ENCODE measurements at places on chromosomes 16 and 17.

GRCh38 chr16:87954361-87954760, 3.1 kb downstream of the BANP start:
- DNase-seq = no peak

GRCh38 chr16:72241930-72242329, 70.0 kb upstream of the PMFBP1 start:
- peak; percentile 54 for DNase-seq

DNA sequence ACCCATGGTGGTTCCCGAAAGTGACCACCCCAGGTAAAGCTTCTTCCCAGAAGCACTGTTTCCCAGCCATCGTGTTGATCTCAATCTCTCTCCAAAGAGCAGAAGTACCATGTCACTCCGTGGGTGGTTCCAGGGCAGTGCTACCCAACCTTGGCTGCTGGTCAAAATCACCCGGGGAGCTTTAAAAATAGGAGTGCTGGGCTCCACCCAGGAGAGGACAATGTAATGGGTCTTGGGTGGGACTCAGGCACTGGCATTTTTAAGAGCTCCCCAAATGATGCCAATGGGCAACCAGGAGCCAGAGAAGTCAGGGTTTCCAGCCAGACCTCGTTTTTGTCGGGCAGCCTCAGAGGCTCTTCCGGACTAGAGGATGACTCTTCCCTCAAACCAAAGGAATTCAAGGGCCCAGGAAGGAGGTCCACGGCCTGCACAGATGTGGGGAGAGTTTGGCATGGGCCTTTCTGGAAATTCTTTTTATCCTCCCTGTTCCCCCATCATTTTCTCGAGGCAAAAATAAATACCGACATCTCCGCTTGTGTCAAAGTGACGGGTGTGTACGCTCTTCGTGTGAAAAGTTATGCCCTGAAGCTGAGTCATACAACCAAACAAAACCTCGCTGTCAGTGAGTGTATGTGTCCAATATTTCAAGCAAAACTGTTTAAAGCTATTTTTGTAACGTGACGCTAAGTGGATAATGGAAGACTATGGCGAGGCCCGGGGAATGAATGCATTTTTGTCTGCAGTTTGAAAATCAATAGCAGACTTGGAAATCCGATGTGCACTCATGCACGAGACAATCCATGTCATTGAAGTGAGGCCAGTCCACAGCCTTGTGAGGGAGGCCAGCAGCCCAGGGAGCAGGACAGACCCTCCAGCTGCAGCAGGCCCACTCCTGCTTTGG, 364.1 kb downstream of the FOXL1 start:
- DNase-seq = peak; percentile 94

DNA sequence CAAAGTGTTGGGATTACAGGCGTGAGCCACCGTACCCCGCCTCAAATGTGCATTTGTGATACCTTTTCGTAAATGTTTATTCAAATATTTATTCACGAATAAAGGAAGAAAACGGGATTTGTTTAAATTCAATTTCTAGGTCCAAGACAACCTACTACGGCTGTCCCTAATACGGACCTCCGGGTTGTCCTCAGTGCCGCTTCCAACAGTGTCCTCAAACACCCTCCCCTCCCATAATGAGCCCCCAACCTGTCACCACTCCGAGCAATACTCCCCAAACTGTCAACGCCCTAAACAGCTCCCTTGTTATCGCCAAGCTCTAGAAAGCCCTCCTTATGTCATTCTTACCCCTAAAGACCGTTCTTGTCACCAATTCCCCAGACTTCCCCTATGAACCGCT, 539 bp upstream of the GABARAPL2 start:
- no peak for DNase-seq

DNA sequence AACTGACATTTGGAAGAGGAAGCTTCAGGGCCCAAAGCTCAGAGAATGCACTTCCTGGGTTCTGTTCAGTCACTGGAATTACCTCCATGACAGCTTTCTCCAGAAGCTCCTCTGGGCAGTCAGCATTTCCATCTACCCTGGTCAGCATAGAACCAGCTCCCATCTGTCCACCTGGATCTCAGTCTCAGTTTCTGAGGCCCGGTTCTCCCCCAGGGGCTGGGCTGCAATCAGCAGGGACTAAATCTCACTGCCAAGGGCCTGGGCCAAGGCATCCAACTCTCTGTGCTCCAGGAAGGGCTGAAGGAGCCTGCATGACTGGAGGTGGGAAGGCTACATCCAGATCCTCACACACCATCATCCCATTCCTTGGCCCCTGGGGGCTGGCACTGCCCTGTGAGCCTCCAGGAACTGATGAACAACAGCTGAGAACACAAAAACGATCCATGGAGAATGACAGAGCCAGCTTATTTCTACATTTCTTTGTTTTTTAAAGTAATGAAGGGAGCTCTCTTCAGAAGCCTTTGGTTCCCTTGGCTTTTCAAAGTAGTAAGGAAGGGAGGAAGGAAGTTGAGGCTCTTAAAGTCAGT, 66.3 kb upstream of the MRTFB start:
- DNase-seq = no peak

GRCh38 chr16:81715358-81716196, 63.5 kb upstream of the PLCG2 start:
- DNase-seq = no peak

GRCh38 chr16:26214581-26215174, 522.9 kb downstream of the HS3ST4 start:
- no peak for DNase-seq

DNA sequence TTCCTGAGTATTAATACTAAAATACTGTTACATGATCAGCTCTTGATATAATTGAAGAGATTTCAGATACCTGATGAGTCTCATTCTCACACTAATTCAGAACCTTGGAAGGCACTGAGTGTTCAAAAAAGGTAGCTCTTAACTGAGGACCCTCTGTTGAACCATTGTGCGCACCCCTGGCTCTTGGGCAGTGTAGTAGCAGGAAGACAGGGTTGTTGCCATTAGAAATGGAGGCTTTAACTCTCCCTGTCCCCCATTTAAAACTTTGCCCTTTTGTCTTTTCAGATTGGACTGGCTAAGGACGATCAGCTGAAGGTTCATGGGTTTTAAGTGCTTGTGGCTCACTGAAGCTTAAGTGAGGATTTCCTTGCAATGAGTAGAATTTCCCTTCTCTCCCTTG, 1.8 kb downstream of the EIF1 start:
- no peak for DNase-seq

DNA sequence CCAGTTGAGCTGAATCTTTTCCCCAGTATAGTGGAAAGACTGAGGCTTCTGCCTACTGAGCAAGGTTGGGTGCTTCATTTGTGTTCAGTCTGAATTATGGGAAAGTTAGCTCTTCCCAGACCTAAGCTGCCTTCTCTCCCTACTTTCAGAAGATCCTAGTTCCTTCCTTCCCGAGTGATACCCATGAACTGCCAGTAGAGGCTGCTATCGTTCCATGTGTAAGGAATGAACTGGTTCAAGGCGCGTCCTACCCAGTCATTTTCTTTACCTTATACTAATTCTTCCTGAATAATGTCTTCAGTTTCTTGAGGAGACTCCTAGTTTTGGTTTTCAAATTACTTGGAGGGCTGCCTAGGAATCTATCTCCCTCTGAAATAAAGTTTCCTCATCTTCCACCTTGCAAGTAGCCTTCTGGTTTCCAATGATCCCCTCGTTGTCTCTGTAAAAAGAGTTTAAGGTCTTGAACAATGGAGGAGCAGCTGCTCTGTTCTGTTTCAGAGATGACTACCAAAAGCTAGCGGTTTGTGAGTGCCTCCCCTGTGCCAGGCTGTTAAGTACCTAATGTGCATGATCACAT, 934 bp upstream of the AOC2 start:
- peak; percentile 73 for DNase-seq

DNA sequence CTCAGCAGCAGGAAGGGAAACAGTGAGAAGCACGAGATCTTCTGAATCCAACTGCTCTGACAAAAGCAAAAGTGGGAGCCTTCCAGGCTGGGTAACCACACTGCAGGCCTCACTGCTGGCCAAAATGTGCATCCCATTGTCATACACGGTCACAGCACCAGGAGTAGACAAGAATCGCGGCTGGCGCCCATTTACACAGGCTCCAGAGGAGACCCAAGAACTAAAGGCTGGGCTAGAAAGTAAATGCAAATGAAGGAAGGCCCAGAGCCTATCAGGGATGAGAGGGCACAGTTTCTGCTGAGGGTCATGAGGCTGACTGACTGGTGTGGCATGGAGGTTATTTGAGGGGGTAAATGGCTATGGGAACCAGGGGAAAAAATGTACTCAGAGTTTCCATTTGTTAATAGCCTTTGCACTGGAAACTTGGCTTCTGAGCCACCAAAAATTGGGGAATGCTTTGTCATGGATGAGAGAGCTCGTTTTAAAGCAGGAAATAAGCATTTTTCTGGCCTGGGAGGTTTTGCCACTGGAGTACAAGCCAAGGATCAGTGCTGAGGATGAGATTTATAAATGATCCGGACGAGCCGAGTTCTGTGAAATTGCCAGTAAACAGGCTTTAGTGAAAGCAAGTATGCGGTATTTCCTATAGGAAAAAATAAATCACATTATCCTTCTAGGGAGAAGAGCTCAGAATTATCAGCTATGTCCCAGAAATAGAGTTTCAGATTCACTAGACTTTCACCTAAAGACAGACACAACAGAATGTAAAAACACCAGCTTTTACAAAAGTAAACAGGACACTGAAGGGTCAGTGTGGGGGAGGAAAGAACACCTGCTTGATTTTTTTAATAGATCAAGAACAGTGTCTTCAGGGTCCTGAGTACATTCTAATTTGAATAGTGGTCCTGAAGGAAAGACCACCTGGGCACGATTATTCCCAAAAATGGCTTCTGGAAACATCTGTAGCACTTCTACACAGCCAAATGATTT, 66.9 kb upstream of the GSG1L start:
- peak; percentile 59 for DNase-seq

- DNase-seq = peak; percentile 42
Measured at GRCh38 chr17:7915179-7915610, 894 bp downstream of the RNF227 start.

DNA sequence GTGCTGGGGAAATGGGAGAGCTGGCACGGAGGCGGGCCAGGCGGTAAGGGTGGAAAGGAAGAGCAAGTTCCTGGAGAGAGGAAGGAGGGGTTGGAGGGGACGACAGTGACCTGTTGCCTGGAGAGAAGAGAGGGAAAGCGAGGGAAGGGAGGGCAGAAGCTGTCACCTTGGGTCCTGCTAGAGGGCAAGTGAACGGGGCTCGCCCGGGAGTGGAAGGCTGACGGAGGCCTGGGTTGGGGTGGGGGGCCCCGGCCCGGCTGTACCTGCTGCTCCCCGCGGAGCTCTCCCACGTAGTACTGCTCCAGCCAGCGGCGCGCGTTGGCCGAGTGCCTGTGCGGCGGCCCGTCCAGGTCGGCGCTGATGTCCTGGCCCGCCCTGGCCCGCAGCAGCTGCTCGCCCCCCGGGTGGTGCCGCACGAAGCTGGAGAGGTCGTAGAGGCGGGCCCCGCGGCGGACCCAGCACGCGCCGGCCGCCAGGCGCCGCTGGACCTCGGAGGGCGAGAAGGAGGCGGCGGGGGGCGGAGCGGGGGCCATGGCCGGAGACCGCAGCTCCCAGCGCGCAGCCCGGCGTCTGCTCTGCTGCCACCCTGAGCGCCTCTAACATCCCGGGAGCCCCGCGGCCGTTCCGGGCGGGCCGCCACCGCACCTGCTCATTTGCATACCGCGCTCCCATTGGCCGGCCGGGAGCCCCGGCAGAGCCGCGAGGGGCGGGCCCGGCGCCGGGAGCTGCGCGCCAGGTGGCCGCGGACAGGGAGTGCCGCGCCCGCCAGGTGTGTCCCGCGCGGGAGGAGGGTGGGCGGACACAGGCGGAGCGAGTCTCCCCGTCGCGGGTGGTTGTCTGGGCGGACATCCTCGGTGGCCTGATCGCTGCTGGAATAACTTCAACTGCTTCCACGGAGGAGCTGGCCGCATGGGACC, at the start of gene FA2H:
Gene FA2H (minus strand): TSS at position 598 of the 917 bp plus-strand sequence. CDS start 65 bp downstream, at position 533.
- DNase-seq = no peak

- no peak for DNase-seq
Measured at GRCh38 chr17:31200287-31200686, 96.8 kb downstream of the OMG start.

GRCh38 chr17:51456942-51457341, 196.6 kb downstream of the UTP18 start:
- no peak for DNase-seq

DNA sequence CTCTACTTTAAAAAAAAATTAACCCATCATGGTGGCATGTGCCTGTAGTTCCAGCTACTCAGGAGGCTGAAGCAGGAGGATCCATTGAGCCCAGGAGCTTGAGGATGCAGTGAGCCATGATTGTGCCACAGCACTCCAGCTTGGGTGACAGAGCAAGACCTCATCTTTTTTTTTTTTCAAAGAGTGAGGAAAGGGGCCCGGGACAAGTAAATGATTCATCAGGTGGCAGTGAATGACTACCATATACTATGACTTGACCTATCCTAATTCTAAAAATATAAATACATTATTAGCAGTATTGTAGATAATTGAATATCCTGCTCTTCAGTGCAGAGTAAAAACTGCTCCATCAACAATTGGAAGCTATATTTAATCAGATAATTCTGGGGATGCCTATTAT, 55.3 kb downstream of the CLUH start:
- no peak for DNase-seq

GRCh38 chr16:24124291-24124690, 131.8 kb upstream of the CACNG3 start:
- DNase-seq = no peak

GRCh38 chr16:85528528-85529387, 84.4 kb upstream of the GSE1 start:
- no peak for DNase-seq

GRCh38 chr17:4658478-4659305, 17.2 kb upstream of the ALOX15 start:
- DNase-seq = no peak

DNA sequence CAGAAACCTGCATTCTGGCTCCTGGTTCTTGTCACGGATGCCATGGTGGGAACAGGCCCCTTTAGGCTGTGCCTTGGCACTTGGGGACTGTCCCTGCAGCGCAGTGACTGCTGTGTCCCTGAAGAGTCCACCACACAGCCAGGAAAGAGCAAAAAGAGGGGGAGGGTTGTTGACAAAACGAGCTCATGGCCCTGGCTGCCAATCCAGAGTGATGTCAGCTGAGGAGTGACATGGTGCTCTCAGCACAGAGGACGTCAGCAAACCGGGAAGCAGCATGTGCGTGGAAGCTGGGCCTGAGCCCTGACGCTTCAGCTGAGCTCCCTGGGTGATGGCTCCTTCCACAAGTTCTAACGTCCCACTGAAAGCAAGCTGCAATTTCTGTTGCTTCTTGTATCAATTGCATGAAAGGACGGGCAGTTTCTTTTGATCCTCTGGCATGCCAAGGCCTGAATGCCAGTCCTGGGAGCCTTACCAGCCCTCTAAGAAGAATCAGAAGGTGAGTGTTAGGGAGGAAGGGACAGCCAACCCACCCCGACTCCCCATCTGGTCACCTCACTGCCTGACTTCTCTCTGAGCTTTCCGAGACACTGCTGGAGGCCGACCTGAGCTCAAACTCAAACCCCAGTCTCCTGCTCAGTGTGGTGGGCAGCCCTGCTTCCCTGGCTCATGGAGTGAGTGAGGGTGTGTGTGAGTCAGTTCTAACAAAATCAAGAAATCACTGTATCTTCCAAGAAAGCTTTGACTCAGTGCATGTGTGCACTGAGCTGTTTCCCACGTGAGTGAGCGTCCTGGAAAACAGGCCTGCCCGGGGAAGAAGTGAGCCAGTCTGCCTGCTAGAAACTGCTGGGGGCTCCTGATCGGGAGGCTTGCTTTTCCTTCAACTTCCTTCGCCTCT, 14.7 kb upstream of the WNT3 start:
- DNase-seq = peak; percentile 71

Measured in AG10803 (cell line).